Activated naive CD4-positive, alpha-beta T cell treated with anti-CD3 and anti-CD28 coated beads, Interleukin-2, amount 10 ng/mL, durations not matched to agents 5 hours and 36 hours (primary cell): ENCODE measurements at places on chromosomes 12 and 14. TPM values are rescaled to one million over a fixed set of nuclear protein-coding genes. Genes with fewer than 3 reads are reported as not detected.

NAA25 gene
- total RNA-seq: 26.7 TPM

EMC9 gene
- total RNA-seq: 30.9 TPM

CLEC4D gene
- 0.23 TPM for total RNA-seq

EAPP gene
- total RNA-seq: 40.2 TPM

KRT6C gene
- total RNA-seq: not detected

PTHLH gene
- not detected for total RNA-seq

RGS6 gene
- total RNA-seq: 0.14 TPM

RNF212B gene
- not detected for total RNA-seq

FMNL3 gene
- total RNA-seq: 38.0 TPM

CCDC177 gene
- total RNA-seq: not detected

SOAT2 gene
- total RNA-seq: 0.84 TPM

R3HDM2 gene
- 72.0 TPM for total RNA-seq

STYK1 gene
- 0.34 TPM for total RNA-seq

SLIRP gene
- 55.1 TPM for total RNA-seq

CCDC197 gene
- total RNA-seq: not detected

TAS2R30 gene
- total RNA-seq: 2.2 TPM

FITM1 gene
- total RNA-seq: 1.5 TPM

KRT75 gene
- total RNA-seq: not detected

SCN8A gene
- 0.43 TPM for total RNA-seq

SERPINA12 gene
- not detected for total RNA-seq

CLEC1B gene
- not detected for total RNA-seq
